Kidney (tissue), 22 donors: ENCODE measurements at places on chromosomes 1 and 21. TPM values are rescaled to one million over a fixed set of nuclear protein-coding genes. Genes with fewer than 3 reads are reported as not detected.

DNA sequence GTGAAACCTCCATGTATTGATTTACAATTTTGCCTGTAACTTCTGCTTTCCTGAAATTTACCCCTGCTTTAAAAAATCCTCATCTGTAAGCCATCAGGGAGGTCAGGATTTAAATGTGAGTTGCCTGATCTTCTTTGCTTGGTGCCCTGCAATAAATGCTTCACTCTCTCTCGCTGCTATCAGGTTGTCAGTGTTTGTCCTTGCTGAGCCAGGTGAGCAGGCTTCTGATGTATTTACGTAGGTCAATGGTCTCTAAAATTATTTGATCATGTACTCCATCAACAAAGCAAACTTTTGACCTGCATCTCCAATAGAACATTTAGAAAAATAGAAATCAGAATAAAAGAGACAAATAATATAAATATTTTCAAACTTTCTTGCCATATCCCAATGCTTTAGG is 453.4 kb downstream of the DPYD start:
- no peak for DNase-seq

DNA sequence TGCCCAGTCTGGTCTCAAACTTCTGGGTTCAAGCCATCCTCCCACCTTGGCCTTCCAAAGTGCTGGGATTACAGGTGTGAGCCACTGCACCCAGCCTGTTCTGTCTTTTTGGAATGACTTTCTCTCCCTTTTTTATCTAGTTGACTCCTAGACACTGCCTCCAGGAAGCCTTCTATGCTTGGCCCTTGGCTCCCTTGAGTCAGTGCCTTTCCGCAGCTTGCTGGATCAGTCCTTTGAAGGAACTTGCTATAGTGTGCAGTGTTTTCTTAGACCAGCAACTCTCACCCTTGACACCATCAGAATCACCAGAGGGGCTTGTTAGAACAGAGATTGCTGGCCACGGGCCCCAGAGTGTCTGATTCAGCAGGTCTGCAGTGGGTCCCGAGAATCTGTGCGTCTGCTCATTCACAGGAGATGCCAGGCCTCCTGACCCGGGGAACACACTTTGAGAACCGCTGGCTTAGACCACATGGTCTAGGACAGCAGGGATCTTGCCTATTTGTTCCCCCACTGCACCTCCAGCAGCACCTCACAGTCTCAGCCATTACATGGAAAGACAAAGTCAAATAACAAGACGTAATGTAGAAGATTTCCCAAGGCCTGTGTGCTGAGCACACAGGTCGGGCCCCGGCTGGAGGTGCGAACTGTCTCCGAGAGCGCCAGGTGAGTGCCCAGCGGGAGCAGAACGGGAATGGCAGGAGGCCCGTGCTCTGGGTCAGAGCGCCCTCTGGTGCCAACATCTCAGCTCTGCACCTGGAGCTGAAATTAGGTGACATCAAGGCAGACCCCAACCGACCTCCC is 27.4 kb upstream of the CTPS1 start:
- peak; percentile 73 for DNase-seq

GRCh38 chr21:40967771-40968170 is 120.8 kb upstream of the DSCAM start:
- no peak for DNase-seq

DNA sequence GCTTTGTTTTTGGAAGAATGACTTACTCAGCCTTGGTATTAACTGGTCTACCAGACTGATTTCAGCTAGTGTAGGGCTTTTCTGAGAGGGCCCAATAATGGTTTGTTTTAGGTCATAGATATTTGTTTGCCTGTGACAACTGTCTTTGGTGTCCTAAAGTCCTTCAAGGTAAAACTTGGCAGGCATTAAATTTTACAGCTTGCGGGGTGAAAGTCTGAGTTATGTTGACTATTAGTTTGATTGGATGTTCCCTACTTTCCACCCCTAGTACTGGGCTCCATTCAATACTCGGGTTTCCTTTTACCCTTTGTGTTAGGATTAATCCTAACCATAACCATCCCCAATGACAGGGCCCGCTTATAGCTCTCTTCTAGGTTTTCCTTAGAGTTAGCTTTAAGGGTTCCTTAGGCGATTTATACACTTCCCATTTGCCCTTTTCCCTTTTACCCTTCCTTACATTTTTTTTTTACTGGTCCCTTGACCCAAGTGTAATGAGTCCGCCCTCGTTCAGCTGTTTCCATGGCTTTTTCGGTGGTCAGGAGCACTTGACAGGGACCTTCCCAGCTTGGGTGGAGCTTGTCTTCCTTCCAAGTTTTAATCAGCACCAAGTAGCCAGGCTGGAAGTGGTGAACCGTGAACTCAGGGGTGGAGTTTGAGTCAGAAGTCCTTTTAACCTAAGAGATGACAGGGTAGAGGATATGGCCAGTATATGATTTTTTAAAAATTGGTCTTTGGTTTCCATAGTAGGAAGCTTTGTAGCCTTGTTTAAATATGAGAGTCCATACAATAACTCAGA is 28.5 kb upstream of the LCE5A start:
- DNase-seq = no peak

DNA sequence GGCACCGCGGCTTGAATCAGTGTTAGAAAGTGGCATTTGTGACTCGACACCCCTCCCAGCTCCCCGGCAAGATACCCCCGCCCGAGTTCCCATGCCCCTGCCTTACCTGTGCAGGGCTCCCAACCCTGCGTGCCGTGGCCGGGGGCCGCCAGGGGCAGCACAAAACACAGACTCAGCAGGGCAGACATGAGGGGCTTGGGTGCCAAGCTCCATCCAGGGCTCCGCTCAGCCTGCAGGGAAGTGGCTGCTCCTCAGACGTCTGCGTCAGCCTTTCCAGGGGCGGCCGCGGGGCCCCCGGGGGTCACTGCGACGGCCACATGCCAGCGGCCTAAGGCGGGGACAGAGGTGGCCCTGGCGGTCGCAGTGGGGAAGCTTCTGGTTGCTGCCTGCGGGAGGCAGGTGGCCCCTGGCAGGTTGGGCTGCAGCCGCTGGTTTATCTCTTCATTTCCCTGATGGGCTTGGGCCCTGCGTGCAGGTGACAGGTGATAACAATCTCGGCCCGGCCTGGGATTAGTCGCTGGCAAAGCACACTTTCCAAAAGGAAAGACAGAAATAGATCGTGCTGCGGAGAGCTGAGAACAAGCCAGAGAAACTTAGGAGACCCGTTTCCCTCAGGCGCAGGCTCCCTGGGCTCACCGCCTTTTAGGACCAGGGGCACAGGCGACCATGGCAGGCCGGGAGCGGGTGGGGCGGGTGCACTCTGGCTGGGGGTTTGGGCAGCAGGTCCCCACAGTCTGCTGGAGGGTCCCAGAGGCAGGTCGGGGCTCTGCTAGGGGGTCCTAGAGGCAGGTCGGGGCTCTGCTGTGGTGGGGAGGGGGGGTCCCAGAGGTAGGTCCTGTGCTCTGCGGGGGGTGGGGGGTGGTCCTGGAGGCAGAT is at the start of gene TSPEAR:
TSS of gene TSPEAR (minus strand) at position 246 of the 876 bp plus-strand sequence. CDS start at position 188, 58 bp downstream.
- peak; percentile 35 for DNase-seq

DNA sequence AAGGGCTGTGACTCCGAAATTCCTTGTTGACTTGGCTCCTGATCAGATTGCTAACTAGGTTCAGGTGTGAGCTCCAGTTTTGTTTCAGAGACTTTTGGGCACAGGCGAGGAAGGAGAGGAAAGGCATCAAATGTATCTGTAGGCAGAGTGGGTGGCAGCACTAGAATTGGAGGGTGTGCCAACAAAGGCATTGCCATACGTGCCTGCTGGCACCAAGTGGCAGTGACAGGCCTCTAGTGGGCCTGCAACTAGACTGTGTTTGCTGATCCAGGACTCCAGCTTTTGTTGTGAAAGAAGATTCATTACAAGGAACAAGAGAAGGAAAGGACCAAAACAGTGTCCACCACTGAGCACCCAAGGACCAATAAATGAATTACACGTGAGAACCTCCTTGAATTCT is 79.5 kb downstream of the TM2D1 start:
- no peak for DNase-seq

- DNase-seq = peak; percentile 20
Observed at GRCh38 chr1:4132352-4133296, 232.6 kb upstream of the C1orf174 start.

The SMPDL3B gene
- polyA plus RNA-seq = 5.9 TPM

The ICOSLG gene
- 3.0 TPM for polyA plus RNA-seq
